ENCODE measurements at places on chromosomes 13 and 19. TPM values are rescaled to one million over a fixed set of nuclear protein-coding genes. Genes with fewer than 3 reads are reported as not detected.

DNA sequence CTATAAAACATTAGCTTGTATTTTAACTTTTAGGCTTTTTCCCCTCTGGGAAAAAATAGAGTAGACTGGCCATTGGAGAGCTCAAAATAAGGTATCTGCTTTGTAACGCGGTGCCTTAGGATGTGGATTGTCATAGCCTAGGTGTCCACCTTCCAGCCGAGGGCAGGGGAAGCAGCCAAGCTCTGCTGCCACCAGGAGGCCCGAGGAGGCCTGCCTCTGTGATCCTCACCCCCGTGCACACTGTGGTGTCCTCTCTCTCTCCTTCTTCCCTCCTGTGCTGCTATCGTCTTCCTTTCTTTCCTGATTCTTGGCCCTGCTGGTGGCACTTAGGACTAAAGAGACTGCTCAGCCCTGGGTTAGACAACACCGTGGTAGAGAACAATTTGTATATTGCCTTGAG is 11.3 kb downstream of the HNRNPM start:
- DNase-seq = no peak
- no peaks in the 10 kb centered on the region for H3K27me3 ChIP-seq
- no peak overlapping the region for H3K4me3 ChIP-seq
- H3K36me3 ChIP-seq = peaks cover 16% of the 10 kb centered on the region

GRCh38 chr19:39951686-39952085 is 17.3 kb upstream of the FCGBP start:
- H3K36me3 ChIP-seq = no peaks in the 10 kb centered on the region
- H3K27ac ChIP-seq = peak overlapping the region; percentile 82
- no peak for DNase-seq

- H3K27me3 ChIP-seq = no peaks in the 10 kb centered on the region
- DNase-seq = no peak
- no peak overlapping the region for H3K4me3 ChIP-seq
- H3K4me1 ChIP-seq = no peaks in the 10 kb centered on the region
- H3K27ac ChIP-seq = no peak overlapping the region
Observed at GRCh38 chr13:71870100-71870499, 3.1 kb upstream of the DACH1 start.

- H3K27ac ChIP-seq = no peak overlapping the region
- H3K36me3 ChIP-seq = no peaks in the 10 kb centered on the region
- H3K4me3 ChIP-seq = no peak overlapping the region
- H3K27me3 ChIP-seq = no peaks in the 10 kb centered on the region
- H3K4me1 ChIP-seq = no peaks in the 10 kb centered on the region
- DNase-seq = no peak
Observed at GRCh38 chr13:53953183-53953582, 924.6 kb downstream of the OLFM4 start.

GRCh38 chr19:4374498-4375163 is 25.7 kb downstream of the SH3GL1 start:
- H3K4me3 ChIP-seq = no peak overlapping the region
- H3K27me3 ChIP-seq = no peaks in the 10 kb centered on the region
- peak overlapping the region; percentile 2 for H3K27ac ChIP-seq

GRCh38 chr13:78960881-78961280 is 301.9 kb upstream of the OBI1 start:
- no peak for DNase-seq
- H3K4me1 ChIP-seq = no peaks in the 10 kb centered on the region
- H3K4me3 ChIP-seq = no peak overlapping the region
- no peak overlapping the region for H3K27ac ChIP-seq

DNA sequence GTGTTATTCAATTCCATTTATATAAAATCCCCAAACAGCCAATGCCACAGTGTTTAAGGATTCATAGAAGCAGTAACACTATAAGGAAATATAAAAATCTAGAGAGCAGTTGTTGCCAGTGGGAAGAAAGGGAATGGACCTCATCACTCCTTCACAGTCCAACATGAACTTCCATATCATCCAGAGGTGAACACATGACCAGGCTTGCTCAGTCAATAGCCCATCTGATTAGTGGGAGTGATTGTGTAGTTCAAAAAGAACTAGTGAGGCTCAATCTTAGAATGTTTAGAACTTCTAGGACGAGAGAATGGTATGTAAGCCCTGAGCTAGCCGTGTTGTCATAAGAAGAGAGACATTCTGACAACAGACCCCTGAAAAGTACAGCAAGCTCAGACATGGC is 314.1 kb downstream of the LIG4 start:
- DNase-seq = no peak
- no peaks in the 10 kb centered on the region for H3K27me3 ChIP-seq
- no peak overlapping the region for H3K4me3 ChIP-seq
- H3K4me1 ChIP-seq = no peaks in the 10 kb centered on the region

DNA sequence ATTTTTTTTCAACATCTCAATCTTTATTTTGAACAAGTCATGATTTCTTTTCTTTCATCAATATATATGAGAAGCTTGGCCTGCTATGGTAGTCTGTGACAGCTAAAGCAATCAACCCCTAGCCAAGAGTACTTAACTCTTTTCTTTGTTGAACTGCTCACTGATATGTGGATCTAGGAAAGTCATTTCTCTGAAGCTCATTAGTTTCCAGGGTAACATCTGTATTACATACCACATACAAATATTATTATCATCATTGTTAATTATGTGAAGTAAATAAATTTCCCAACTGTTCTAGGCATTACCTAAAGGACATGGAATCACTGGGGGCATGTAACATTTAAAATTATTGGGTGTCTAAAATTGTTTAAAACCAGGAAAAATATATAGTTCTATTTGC is 267.3 kb downstream of the DCT start:
- H3K27me3 ChIP-seq = no peaks in the 10 kb centered on the region
- H3K27ac ChIP-seq = no peak overlapping the region
- H3K4me1 ChIP-seq = no peaks in the 10 kb centered on the region
- H3K36me3 ChIP-seq = no peaks in the 10 kb centered on the region

DNA sequence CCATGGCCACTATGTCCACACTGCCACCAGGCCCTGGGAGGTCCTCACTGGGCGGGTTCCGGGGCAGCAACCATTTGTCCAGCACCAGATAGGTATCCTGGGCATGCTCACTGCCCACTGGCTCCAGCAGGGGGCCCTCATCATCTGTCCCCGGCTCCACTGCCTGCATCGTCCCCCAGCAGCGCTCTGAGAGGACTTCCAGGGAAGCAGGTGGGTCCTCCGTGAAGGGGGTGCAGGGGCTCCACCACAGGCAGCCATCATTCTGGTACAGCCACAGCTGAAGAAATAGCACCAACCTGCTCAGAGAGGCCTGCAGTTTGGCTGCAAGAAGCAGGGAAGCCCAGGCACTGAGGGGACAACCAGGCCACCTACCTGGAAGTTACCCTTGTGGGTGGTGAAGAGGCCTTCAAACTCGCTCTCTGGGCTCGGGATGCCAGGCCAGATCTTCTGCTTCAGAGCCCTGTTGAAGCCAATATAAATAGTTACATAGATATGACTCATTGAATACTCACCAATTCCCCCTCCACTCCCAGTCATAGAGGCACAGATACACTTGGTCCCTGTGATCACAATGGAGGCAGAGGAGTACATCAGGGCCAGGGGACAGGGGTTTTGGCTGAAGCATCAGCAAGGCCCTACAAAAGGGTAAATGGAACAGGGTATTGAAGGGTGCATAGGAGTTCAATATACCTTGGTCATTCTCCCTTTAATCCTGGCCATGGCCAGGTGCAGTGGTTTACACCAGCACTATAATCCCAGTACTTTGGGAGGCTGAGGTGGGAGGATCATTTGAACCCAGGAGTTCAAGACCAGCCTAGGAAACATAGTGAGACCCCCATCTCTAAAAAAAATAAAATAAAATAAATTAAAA is 4.1 kb downstream of the SWSAP1 start:
- DNase-seq = no peak
- no peak overlapping the region for H3K27ac ChIP-seq

DNA sequence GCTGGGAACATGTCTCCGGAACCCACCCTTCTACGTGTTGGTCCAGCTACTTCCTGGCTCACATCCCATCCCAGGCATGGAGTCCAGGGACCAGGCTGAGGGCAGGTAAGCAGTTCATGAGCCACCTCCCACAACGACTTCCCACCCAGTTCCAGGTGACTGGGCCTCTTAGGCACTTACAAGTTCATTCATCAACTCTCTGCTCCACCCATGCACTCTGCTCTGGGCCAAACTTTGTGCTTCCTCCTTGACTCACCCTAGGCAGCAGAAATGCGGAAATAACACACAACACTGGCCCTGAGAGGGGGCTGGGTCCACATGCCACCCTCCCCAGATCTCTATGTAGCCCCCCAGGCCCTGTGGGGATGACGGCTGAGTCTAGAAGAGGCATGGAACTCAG is 20.5 kb downstream of the IQCN start:
- no peak overlapping the region for H3K4me3 ChIP-seq
- no peak overlapping the region for H3K27ac ChIP-seq
- H3K27me3 ChIP-seq = no peaks in the 10 kb centered on the region
- no peak for DNase-seq
- H3K4me1 ChIP-seq = no peaks in the 10 kb centered on the region

GRCh38 chr19:16897856-16898161 is 9.0 kb downstream of the F2RL3 start:
- H3K27ac ChIP-seq = no peak overlapping the region
- no peaks in the 10 kb centered on the region for H3K27me3 ChIP-seq
- no peak overlapping the region for H3K4me3 ChIP-seq
- H3K36me3 ChIP-seq = no peaks in the 10 kb centered on the region
- DNase-seq = no peak

DNA sequence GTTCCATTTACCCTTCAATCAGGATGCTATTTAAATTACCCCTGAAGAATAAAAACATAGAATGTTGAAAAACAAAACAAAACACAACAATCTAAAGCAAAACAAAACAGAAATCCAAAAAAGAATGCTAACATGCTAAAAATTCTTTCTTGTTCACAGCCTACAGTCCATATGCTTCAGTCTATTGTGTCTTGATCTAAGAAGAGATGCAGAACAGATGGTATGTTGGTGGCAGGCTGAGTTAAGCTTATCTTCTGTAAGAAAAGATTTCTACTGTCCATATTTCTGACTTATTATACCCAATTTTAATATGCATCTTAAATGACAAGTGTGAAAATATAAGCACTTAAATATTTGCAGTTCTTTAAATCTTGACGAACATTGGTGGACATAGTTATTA is 356.1 kb upstream of the SLITRK1 start:
- no peaks in the 10 kb centered on the region for H3K36me3 ChIP-seq
- H3K4me3 ChIP-seq = no peak overlapping the region
- DNase-seq = no peak

- no peaks in the 10 kb centered on the region for H3K36me3 ChIP-seq
- no peaks in the 10 kb centered on the region for H3K4me1 ChIP-seq
- no peak overlapping the region for H3K4me3 ChIP-seq
- H3K27me3 ChIP-seq = no peaks in the 10 kb centered on the region
Observed at GRCh38 chr13:25214491-25215252, 42.6 kb upstream of the AMER2 start.

GRCh38 chr13:53276265-53276664 is 247.7 kb downstream of the OLFM4 start:
- no peaks in the 10 kb centered on the region for H3K4me1 ChIP-seq
- no peaks in the 10 kb centered on the region for H3K27me3 ChIP-seq
- no peak overlapping the region for H3K4me3 ChIP-seq
- no peaks in the 10 kb centered on the region for H3K36me3 ChIP-seq
- DNase-seq = no peak

- no peaks in the 10 kb centered on the region for H3K36me3 ChIP-seq
- H3K27ac ChIP-seq = no peak overlapping the region
- no peaks in the 10 kb centered on the region for H3K27me3 ChIP-seq
- no peak for DNase-seq
Observed at GRCh38 chr19:4206818-4207484, 22.4 kb upstream of the EBI3 start.

DNA sequence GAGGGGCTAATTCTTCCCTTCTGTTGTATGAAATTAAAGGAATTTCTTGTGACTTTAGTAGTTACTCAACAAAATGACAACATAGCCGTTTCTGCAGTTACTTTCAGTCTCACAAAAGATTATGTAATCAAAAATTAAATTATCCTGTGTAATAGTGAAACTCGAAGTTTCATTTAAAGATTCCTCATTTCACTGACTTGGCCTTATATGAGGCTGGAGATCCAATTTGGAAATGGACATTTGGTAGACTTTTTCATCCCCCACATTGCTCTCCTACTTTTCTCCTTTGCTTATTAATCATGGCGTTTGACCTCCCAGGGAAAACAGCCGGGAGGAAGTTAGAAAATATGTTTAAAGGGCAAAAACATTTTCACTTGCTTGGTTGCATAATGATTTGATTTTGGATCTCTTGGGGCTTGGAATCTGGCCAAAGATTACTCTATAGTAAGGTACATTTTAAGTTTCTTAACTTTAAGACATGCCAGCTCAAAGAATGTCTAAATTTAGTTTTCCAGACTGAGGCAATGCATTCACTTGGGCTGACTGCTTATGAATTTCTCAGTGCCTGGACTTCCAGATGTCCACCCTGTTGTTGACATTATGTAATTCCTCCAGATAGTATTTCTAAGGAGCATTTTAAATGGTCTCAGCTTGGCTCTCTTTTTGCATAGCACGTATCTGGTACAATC is 1364.9 kb upstream of the MIR17HG start:
- no peaks in the 10 kb centered on the region for H3K27me3 ChIP-seq
- no peaks in the 10 kb centered on the region for H3K36me3 ChIP-seq
- no peak for DNase-seq
- no peaks in the 10 kb centered on the region for H3K4me1 ChIP-seq

DNA sequence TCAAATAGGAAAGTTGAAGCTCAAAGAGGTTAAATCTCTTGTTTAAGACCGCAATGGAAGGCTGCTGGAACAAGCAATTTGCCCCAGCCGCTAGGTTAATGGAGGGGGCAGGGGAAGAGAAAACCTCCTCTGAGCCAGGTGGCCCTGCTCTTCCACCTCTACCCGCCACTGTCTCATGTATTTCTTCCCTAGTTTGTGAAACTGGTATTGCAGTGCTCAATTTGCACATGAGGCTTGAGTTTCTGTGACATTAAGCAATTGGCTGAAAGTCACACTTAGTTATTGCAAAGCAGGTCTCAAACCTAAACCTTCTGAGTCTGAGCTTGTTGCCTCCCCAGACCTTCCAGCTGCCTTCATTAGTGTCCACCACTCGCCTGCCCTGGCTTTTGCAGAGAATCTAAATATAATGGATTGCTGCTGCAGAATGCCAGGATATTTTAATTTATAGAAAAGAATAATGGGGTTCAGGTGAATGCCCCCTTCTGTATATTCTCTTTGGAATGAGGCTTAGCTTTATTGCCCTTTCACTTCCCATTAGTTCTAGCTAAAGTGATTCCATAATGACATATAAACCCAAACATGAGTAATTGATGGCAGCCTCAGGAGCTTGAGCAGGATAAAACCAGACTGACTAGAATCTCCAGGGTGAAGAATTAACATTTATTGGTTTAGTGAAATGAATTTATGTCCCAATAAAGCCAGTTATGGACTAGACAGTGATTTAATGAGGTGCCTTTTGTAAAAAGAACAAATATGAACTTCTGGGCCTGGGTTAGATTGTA is 27.0 kb upstream of the OLFM4 start:
- no peaks in the 10 kb centered on the region for H3K27me3 ChIP-seq
- no peak overlapping the region for H3K4me3 ChIP-seq
- no peak for DNase-seq
- no peak overlapping the region for H3K27ac ChIP-seq
- H3K36me3 ChIP-seq = no peaks in the 10 kb centered on the region
- H3K4me1 ChIP-seq = no peaks in the 10 kb centered on the region

GRCh38 chr19:30428092-30428680 is 56.0 kb downstream of the ZNF536 start:
- DNase-seq = no peak
- no peak overlapping the region for H3K27ac ChIP-seq
- H3K36me3 ChIP-seq = no peaks in the 10 kb centered on the region
- no peaks in the 10 kb centered on the region for H3K27me3 ChIP-seq
- no peaks in the 10 kb centered on the region for H3K4me1 ChIP-seq

- DNase-seq = no peak
- no peaks in the 10 kb centered on the region for H3K27me3 ChIP-seq
Observed at GRCh38 chr19:3979674-3980352, 5.5 kb downstream of the EEF2 start.

The GJA3 gene
- total RNA-seq = 0.17 TPM

The OSCAR gene
- total RNA-seq = 44.6 TPM

The ZNF345 gene
- total RNA-seq = 7.2 TPM

The MPND gene
- 21.7 TPM for total RNA-seq
